K562 (cell line): ENCODE measurements at places on chromosomes 3 and 15. TPM values are rescaled to one million over a fixed set of nuclear protein-coding genes. Genes with fewer than 3 reads are reported as not detected.

GRCh38 chr15:71603379-71603778 lies 207.0 kb upstream of the NR2E3 start:
- no peaks in the 10 kb centered on the region for H3K36me3 ChIP-seq
- no peaks in the 10 kb centered on the region for H3K4me1 ChIP-seq
- H3K27ac ChIP-seq, result no peak overlapping the region
- no peak for DNase-seq
- peaks cover 11% of the 10 kb centered on the region for H3K27me3 ChIP-seq

- H3K4me1 ChIP-seq, result no peaks in the 10 kb centered on the region
- no peak overlapping the region for H3K27ac ChIP-seq
- H3K36me3 ChIP-seq, result no peaks in the 10 kb centered on the region
- H3K27me3 ChIP-seq, result no peaks in the 10 kb centered on the region
These were observed 16.3 kb downstream of the SNRPN start for GRCh38 chr15:24971052-24971451.

DNA sequence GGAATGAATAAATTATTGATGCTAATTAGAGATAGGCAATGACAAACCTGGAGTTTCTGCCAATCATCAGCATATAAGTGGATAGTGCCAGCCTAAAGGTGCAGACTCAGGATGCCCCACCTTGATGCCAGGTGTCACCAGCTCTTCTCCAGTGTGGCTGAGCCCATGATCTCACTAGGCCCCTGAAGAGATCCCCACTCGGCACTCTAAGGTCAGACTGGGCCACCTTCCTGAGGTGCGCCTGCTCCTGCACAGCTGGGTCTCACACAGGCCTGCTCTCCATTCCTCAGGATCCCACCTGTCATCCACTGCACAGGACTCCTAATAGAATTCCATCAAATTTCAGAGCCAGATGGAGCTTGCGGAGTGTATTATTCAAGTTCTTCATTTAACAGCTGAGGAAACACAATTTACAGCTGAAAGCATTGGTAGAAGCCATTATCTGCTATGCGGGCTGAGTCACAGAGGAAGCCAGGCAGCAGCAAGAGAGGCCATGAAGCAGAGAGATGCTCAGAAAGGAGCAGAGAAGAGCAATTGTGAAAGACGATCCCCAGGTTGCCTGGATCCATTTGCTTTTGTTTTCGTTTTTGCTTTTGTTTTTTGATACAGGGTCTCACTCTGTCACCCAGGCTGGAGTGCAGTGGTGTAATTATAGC lies 25.1 kb upstream of the FSTL1 start:
- H3K27ac ChIP-seq, result no peak overlapping the region
- DNase-seq, result no peak
- H3K4me1 ChIP-seq, result no peaks in the 10 kb centered on the region
- H3K27me3 ChIP-seq, result no peaks in the 10 kb centered on the region
- H3K36me3 ChIP-seq, result no peaks in the 10 kb centered on the region

DNA sequence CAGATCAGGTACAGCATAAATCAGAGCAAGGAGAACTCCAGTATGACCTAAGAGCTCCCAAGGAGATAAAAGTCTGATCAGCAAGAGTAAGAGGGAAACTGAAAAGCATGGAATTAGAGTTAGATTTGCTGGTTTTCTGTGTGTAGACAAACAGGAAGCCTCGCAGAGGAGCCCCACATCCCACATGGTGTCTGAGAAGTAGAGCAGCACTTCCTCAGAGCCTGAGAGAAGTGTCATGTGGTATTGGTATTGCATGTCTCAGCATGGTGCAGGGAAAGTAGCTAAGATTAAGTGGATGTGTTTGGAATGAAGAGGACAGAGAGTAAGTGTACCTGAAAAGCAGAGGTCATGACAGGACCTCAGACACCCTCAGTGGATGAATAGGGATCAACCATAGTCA lies 175.4 kb upstream of the GBE1 start:
- no peaks in the 10 kb centered on the region for H3K27me3 ChIP-seq
- no peak for DNase-seq
- no peaks in the 10 kb centered on the region for H3K36me3 ChIP-seq
- H3K27ac ChIP-seq, result no peak overlapping the region
- H3K4me3 ChIP-seq, result no peak overlapping the region

The LRRN1 gene
- polyA plus RNA-seq, result not detected in 2 replicates
